ENCODE measurements at places on chromosomes 16 and 17.
A peak's percentile ranks its signal among the peaks of the same experiment; 100 is the strongest.

- no peak for DNase-seq
These were observed 738 bp upstream of the XPO6 start for GRCh38 chr16:28212532-28212873.

DNA sequence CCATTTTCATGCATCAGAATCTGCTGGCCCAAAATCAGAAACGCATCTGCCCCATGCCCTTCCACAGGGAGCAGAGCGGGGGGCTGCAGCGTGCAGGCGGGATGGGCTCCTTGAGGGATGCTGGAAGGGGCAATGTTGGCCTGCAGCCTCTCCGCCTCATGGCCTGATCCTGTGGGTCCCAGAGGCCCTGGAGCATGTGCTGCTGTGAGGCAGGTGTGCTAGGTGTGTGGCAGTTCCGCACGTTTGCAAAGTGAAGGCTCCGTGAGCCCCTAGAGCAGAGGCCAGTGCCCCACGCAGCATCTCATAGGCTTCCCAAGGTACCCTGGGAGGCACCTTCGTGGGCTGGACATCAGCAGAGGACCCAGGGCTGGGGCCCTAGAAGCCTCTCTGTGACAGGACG lies 36.4 kb upstream of the CDH15 start:
- DNase-seq, result no peak

GRCh38 chr17:79547586-79547985 lies 63.3 kb downstream of the RBFOX3 start:
- no peak for DNase-seq

DNA sequence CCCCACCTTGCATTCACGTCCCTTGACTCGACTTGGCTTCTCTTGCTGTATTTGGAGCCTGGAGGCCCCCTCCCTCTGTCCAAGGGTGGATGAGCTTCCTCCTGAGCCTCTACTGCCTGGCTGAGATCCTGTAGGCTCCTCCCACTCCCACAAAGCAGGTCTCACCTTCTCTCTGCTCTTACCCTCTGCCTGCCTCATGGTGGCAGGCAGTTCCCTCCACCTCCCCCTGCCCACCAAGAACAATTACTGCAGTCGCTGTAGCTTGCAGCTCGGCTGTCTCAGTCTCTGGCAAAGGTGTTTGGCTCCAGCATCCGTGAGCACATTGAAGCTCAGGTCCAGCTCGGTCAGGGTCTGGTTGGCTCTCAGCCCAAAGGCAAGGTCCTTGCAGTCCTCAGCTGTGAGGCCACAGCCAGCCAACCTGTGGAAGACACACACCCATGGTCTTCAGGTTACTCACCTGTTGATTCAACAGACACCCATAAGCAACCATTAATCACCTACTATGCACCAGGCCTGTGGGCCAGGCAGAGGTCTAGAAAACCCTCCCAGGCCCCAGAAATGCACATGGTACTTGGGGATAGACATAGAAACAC lies 42.6 kb downstream of the NLRP1 start:
- no peak for DNase-seq

GRCh38 chr16:70438585-70438968 lies 323 bp downstream of the ST3GAL2 start:
- DNase-seq, result no peak

DNA sequence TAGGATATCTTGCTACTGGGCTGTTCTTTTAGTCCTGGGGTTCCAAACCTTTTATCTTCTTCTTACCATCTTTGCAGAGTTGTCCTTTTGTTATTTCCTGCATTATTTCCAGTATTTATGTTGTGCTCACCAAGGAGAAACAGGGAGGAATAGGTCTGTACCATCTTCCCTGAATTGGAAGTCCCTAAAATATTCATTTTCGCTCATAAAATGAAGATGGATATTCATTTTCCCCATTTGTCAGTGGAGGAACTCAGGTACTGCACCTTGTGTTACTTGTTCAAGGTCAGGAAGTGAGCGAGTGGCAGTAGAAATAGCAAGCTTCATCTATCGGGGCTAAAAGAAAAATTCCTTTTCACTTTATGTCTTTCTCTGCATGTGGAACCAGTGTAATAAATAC lies 989.7 kb downstream of the CDH11 start:
- DNase-seq, result no peak

DNA sequence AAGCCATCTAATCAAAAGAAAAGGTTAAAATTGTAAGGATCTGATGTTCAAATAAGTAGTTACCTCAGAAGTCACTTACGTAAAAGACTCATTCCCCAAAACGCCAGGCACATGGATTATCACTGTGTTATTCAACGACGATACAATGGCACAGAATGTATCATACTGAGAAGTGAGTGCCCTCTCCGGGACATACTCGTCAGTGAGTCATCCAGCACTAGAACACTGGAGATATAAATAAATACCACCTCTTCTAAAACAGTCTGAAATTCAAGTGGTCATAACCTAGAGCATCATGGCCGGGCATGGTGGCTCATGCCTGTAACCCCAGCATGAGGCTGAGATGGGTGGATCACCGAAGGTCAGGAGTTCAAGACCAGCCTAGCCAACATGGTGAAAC lies 24.9 kb downstream of the USP31 start:
- DNase-seq, result no peak

GRCh38 chr17:74230896-74231295 lies 17.5 kb downstream of the TTYH2 start:
- DNase-seq, result no peak

- no peak for DNase-seq
These were observed 6.8 kb downstream of the MPG start for GRCh38 chr16:84718-85406.

GRCh38 chr16:47780213-47780875 lies 319.2 kb downstream of the PHKB start:
- DNase-seq, result no peak

DNA sequence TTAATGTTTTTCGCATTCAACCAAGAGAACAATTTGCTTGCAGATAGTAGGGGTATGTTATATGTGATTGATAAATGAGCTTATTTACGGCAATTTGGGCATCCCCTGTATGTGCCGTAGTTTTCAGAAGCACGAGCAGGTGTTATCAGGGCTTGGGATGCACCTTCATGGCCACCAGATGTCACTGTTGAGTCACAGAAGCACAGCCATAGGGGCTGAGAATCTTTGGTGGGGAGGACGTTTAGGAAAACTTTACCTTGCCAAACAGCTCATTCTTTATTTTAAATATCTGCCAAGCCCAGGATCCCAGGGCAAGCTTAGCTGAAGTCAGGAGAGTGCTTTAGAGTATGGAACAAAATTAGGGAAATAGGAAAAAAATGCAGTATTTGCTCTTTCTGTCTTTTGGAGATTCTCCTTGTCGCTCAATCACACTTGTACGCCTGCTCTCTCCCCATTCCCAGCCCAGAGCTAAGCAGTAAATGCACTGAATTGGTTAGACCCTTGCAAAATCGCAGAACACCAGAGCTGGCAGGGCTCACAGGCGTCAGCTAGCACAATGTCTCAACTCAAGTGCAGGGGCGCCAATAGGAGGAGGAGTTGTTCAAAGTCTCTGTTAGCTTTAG lies 93.6 kb upstream of the MPHOSPH6 start:
- peak; percentile 43 for DNase-seq

DNA sequence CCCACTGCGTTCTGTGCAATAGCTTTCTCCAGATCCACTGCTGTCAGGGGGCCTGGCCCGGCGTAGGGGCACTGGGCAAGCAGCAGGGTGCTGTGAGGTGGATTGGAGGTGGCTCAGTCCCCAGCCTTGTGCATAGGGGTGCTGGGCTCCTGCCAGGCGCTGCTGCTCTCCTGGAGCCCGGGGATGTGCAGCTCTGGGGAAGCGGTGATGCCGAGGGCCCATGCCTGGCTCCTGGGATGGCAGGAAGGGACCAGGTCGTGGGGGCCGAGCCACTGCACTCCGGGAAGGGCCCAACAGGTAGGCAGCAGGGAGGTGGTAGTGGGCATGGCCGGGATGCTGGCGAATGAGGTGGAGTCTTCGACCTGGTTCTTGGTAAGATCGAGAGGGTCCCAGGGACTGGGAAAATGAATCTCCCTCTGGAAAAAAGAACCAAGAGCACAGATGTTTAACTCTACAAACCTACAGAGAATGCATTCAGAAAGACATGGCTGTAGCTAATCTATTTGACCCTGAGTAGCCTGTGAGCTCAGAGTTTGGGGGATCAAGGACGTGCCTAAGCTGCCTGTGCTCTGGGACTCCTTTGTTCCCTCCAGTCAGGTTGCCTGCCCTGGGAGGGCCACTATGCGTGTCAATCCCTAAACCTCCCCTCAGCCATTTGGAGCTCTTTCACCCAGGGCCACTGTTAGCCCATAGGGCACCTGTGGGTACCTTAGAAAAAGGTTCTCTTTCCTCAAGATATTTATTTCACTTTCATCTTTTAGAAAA lies 6.6 kb upstream of the SUPT4H1 start:
- no peak for DNase-seq

- no peak for DNase-seq
These were observed 84.2 kb downstream of the ABCA8 start for GRCh38 chr17:68870976-68871375.

DNA sequence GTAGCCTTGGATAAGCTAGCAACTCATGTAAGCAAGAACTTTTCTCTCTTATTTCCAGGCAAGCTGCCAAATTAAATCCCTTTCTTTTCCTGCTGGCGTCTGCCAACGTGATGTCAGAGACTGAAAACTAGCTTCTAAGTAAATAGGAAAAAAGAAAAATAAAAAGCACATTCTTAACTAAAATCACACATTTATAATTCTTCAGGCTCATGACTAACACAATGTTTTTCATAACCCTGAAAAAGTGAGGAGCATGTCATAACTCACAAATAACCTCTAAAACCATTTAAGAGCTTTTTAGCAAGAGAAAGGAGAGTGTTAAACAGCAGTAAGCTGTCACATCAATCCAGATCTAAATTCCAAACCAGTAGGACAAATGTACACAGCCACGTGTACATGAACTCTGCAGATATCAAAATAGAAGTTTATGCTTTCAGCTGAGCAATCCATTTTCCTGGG lies 110.0 kb downstream of the N4BP1 start:
- DNase-seq, result no peak

DNA sequence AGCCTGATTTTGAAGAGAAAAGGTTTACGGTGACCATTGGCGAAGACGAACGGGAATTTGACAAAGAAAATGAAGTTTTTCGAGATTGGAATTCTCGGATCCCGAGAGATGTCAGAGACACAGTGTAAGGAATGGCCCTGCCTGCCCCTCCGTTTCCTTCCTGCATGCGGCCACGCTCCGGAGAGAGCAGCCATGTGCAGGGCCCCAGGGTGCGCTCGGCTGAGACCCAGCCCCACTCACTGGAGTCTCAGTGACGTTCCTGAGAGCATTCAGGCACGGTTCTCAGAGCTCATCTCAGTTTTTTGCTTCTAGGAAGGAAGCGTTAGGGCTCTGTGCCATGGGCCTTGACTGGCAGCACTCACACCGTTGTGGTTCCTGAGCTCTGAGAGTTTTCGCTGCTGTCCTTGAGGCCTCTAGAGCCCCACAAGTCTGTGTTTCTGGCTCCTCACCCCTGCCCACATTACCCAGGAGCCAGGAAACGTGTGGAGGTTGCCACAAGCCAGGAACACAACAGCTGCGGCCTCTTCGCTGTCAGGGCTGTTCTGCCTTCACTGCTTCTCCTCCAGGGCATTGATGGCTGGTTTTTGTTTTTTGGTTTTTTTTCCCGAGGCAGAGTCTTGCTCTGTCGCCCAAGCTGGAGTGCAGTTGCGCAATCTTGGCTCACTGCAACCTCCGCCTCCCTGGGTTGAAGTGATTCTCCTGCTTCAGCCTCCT lies 29.8 kb downstream of the ZC3H18 start:
- no peak for DNase-seq

- no peak for DNase-seq
These were observed 160.2 kb downstream of the TOX3 start for GRCh38 chr16:52386694-52387093.

DNA sequence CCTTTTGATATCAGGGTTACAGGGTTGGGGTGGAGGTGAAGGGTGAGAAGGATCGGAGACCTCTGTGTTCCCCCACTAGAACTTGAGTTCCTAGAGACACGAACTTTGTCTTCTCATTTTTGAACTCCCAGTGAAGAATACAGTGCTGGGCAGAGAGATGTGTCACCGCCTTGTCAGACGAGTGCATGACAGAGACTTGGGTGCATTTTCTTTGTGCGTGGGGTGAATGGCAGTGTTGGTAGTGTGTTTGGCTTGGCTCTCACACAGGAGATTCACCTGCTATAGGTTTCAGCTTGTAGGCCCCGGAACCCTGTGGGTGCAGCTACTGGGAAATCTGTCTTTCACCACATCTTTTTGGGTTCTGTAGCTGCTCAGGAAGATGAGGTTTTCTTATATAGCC lies 40.0 kb upstream of the CCR7 start:
- DNase-seq, result peak; percentile 57

GRCh38 chr16:55588799-55589198 lies 22.3 kb downstream of the CAPNS2 start:
- no peak for DNase-seq

- no peak for DNase-seq
These were observed 135.6 kb downstream of the BANP start for GRCh38 chr16:88086571-88087516.

GRCh38 chr16:56793492-56793891 lies 63.6 kb downstream of the NUP93 start:
- peak; percentile 36 for DNase-seq

- DNase-seq, result no peak
These were observed 13.9 kb downstream of the C16orf96 start for GRCh38 chr16:4570086-4570485.

GRCh38 chr17:49156256-49156655 lies 23.7 kb downstream of the B4GALNT2 start:
- no peak for DNase-seq

DNA sequence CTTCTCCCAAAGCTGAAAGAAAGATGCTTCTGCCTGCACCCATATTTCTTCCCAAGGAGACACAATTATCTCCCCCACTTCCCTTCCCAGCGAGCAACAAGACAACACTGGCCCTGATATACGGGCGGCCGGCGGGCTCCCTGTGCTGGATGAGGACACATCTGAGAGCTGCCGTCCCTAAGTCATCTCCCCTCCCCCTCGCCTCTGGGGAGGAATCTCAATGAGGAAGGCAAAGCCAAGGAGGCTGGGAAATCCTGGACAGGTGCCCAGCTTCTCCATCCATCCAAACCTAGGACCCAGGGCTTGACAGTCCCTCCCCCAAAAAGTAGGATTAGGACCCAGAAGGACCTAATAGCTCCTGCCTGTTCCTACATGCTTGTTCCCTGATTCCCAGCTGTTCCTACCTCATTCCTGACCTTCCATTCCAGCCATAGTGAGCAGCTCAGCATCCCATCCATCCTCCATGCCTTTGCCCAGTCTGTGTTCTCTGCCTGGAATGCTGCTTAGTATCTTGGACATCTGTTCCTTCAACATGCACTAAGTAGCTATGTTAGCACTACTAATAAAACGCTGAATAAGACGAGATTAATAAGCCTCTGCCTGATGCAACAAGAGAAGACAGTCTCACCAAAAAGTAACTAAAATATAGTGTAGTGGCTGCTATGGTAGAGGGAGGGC lies 167.9 kb downstream of the CCT6B start:
- no peak for DNase-seq

GRCh38 chr16:78689536-78689935 lies 590.1 kb downstream of the WWOX start:
- no peak for DNase-seq

Measured in CD4-positive, alpha-beta T cell (primary cell).